ENCODE measurements at places on chromosomes 12 and 14. TPM values are rescaled to one million over a fixed set of nuclear protein-coding genes. Genes with fewer than 3 reads are reported as not detected.

IL31 gene
- not detected for total RNA-seq

OAS2 gene
- total RNA-seq, result 9.1 TPM

TCP11L2 gene
- total RNA-seq, result 13.4 TPM

TAMALIN gene
- total RNA-seq, result 64.9 TPM

LLPH gene
- 19.0 TPM for total RNA-seq

C14orf93 gene
- total RNA-seq, result 7.2 TPM

RIN3 gene
- 0.83 TPM for total RNA-seq

CMA1 gene
- total RNA-seq, result not detected

BMAL2 gene
- 2.4 TPM for total RNA-seq

PDE3A gene
- 0.29 TPM for total RNA-seq

NYNRIN gene
- total RNA-seq, result 0.21 TPM

CCDC177 gene
- total RNA-seq, result not detected

CLBA1 gene
- 10.6 TPM for total RNA-seq
